ENCODE measurements at places on chromosomes 2 and 18. TPM values are rescaled to one million over a fixed set of nuclear protein-coding genes. Genes with fewer than 3 reads are reported as not detected.

DNA sequence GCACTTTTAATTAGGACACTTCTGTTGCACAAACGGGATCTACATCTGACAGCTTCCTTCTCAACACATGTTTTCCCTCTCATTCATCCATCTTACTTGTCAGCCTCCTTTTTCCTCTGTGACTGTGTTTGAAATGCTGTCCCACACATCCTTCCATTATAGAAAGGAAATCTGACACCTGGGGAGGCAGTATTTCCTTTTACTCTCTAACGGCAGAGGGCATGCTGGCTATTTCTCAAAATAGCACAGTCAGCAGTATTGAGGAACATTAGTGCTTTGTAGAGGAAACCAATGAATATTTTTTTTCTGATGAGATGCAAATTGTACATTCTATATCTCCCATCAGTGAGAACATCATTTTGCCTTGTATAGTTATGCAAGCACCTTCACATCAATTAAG lies 668.7 kb downstream of the SLC4A3 start:
- H3K36me3 ChIP-seq: no peaks in the 10 kb centered on the region
- H3K4me1 ChIP-seq: peaks cover 6% of the 10 kb centered on the region
- no peaks in the 10 kb centered on the region for H3K27me3 ChIP-seq
- peak; percentile 29 for DNase-seq
- no peak overlapping the region for H3K27ac ChIP-seq
- H3K4me3 ChIP-seq: no peak overlapping the region

DNA sequence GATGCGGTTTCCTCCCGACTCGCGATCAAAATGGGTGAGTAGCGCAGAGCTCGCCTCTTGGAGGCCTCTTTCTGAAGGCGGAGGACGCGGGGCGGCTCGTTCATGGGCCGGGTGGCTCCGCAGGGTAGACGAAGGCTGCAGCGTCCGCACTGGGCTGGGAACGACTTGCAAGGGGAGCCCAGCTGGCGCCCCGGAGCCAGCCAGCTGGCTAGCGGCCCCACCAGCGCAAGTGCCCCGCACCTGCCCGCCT lies 328 bp upstream of the PASK start:
- H3K4me3 ChIP-seq: peak overlapping the region; percentile 77
- H3K27ac ChIP-seq: peak overlapping the region; percentile 77
- DNase-seq: no peak
- peaks cover 7% of the 10 kb centered on the region for H3K36me3 ChIP-seq
- H3K27me3 ChIP-seq: no peaks in the 10 kb centered on the region

DNA sequence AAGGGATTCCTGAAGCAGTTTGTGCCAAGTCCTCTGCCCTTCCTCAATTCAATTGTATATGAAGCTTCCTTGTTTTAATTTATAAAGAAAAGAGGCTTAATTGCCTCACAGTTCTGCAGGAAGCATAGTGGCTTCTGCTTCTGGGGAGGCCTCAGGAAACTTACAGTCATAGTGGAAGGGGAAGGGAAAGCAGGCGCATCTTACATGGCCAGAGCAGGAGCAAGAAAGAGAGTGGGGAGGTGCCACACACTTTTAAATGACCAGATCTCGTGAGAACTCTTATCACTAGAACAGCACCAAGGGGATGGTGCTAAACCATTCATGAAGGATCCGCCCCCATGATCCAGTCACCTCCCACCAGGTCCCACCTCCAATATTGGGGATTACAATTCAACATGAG lies 114.2 kb downstream of the SGPP2 start:
- DNase-seq: no peak
- H3K36me3 ChIP-seq: no peaks in the 10 kb centered on the region
- H3K4me3 ChIP-seq: no peak overlapping the region
- H3K4me1 ChIP-seq: no peaks in the 10 kb centered on the region

GRCh38 chr18:49238433-49239042 lies 221.9 kb downstream of the DYM start:
- peaks cover 4% of the 10 kb centered on the region for H3K36me3 ChIP-seq
- H3K4me3 ChIP-seq: no peak overlapping the region
- DNase-seq: peak; percentile 23
- H3K4me1 ChIP-seq: no peaks in the 10 kb centered on the region

DNA sequence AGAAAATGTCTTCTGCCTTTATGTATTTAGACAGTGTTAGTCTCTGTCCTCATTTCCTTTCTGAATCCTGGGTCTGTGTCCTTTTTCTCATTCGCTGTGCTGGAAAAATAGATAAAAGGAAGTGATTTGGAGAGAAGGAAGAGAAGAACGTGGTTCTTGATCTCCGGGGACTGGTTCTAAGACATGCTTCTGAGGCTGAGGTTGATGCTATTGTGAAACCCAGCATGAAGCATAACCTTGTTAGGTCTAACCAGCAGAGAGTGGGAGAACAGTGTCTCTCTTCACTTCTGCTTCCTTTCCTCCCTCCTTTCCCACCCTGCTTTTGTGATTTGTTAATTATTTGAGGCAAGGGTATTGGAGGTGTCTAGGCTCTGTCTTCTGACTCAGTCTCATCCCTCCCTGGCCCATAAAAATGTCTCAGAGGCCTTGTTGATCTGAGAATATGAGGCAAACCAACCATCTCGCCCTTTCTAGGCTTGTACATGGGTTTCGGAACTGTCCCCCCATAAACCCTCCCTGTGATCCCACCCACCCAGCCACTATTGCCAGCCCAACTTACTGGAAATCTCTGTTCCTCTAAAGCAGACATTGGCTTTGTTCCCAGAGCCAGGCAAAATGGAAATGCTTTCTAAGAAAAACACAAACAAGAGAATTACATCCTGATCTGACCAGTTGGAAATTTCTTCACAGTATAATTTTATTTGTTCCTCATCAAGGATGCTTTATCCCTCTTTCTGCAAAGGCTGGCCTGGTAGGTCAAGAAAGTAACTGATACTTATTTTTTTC lies 360.6 kb upstream of the TNP1 start:
- H3K27ac ChIP-seq: peak overlapping the region; percentile 23
- no peaks in the 10 kb centered on the region for H3K36me3 ChIP-seq
- no peak overlapping the region for H3K4me3 ChIP-seq
- DNase-seq: peak; percentile 83
- peaks cover 8% of the 10 kb centered on the region for H3K4me1 ChIP-seq

DNA sequence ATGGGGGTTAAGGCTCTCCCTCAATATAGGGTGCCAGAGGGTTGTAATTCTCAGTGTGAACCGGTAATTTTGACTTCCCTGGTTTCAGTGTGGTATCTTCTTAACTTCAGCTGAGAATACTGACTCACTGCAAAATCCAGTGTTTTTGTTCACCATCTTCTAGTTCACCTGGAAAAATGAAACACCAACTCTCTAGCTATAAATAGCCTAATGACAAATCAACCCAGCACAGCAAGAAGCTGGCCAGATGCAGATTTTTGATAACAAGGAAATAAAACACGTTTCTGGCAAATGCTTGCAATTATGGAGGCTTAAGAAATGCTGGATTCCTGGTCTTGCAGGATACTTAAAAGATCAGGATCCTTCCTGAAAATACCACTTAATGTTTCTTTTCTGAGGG lies 192.3 kb downstream of the CLIP4 start:
- no peak for DNase-seq
- H3K36me3 ChIP-seq: no peaks in the 10 kb centered on the region
- H3K4me3 ChIP-seq: no peak overlapping the region
- H3K27ac ChIP-seq: no peak overlapping the region
- peaks cover 3% of the 10 kb centered on the region for H3K27me3 ChIP-seq

DNA sequence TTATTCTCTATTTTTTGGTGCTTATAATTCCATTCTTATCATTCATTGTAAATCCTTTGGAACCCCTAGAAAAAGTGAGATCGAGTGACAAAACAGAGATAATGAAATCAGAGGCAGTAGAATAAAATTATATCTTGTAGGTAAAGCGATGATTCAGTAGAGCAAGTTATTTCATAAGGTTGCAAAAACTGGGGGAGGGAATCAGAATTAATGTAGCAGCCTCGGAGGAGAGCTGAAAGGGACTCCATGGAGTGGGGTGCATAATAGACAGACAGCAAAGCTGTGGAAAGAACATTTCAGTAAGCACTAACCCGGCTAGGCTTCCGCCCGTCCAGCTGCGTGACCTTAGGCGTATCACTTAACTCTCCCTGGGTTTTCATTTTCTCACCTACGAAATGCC lies 289.7 kb downstream of the EN1 start:
- H3K27ac ChIP-seq: no peak overlapping the region
- no peak overlapping the region for H3K4me3 ChIP-seq
- H3K36me3 ChIP-seq: no peaks in the 10 kb centered on the region

Gene CABYR
- total RNA-seq: 2.8 TPM

Gene PROC
- 0.04 TPM for total RNA-seq

Gene CROCC2
- total RNA-seq: 0.04 TPM

Data from muscle of leg (tissue), 16 donors.